ENCODE measurements at places on chromosomes 5 and 9.

DNA sequence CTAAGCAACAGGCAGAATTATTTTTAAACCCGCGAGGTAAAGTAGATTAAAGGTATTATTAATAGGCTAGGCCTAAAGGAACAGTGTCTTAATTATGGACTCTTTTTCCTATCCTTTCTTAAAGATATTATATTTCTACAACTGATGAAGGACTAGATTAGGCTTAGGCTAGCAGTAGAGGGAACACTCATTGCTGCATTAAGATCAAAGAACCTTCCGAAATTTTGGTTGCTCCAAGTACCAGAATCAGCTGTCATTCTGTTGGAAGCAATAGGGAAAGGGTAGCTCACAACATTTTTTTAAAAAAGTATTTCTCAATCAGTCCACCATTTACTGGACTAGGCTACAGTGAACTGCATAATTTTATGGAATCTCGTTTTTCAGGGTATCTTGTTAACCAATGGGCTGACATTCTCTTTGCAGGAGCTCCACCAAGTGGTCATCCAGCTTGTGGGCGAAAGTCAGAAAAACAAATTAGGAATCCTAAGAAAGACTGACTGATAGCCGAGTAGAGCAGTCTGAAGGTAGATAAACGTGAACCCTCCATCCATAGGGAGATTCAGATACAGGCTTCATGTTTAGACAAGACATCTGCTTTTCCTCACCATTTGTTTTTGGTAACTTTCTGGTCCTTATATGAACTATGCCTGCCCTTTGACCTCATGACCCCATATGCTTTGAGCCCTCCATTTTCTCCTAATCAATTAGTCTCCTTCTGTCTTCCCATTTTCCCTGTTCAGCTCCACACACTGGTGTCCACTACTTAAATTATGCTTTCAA is 103.6 kb upstream of the CHD1 start:
- DNase-seq: peak; percentile 44

DNA sequence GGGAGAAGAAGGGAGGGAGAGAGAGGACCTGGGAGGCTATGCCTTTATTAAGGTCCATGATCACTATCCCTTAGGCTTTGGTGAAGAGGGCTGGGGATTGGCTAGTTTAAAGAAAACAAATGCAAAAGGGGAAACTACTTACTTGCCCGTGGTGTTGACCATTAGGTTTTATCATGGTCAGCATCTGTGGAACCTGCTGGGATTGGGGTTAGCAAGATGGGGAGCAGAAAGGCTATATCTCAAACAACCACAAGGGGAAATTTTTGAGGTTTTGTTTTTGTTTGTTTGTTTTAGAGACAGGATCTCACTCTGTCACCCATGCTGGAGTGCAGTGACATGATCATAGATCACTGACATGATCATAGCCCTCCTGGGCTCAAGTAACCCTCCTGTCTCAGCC is 9.0 kb upstream of the RAD23B start:
- DNase-seq: no peak

DNA sequence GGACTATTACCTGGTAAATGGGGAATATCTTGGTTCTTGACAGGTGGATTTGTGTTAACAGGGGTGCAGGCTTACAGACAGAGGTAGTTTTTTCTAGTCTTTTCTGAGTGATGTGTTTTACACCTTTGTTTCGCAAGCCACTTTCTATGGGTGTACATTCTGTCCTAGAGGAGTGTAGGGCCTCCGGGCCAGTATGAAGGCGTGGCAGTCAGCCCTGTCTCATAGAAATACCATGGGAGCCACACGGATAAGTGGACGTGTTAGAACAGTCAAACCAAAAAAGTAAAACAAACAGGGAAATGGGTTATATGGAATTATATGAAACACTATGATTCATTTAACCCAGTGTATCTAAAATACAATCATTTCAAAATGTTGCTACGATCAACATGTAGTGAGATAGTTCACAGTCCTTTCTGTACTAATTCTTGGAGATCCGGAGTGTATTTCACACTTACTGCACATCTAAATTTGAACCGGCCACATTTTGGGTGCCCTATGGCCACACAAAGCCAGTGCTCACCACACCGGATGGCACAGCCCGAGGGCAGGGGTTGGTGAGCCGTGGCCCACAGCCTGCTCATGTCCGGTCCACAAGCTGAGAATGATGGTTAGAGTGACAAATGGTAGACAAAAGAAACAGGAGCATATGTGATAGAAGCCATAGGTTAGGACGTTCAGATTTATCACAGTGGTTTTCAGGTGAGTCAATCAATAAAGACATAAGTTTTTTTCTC is 80.1 kb upstream of the IRX4 start:
- no peak for DNase-seq

- DNase-seq: no peak
Observed at GRCh38 chr9:109224751-109225150, 57.7 kb upstream of the FRRS1L start.

GRCh38 chr9:37034305-37034937 is 353 bp upstream of the PAX5 start:
- no peak for DNase-seq

DNA sequence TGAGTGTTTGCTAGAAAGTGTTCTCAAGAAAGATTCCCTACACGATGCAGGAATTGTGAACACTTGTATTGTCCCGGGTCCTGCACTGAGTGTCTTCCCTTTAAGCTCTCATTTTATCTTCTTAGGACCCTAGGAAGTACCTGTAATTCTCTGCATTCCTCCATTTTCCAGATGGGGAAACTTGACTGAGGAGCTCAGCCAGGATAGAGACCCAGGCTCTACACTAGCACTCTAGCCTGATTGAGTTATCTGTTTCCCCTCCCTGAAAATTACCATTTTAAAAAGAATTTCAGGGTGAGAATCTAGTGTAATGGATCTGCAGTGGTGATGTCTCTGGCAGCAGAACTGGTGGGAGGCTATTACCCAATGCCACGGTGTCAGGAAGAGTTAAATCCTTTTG is 453.9 kb downstream of the KDM4C start:
- no peak for DNase-seq

- no peak for DNase-seq
Observed at GRCh38 chr5:15506897-15507296, 6.9 kb downstream of the FBXL7 start.

- DNase-seq: no peak
Observed at GRCh38 chr5:77139001-77139400, 51.9 kb upstream of the ZBED3 start.

DNA sequence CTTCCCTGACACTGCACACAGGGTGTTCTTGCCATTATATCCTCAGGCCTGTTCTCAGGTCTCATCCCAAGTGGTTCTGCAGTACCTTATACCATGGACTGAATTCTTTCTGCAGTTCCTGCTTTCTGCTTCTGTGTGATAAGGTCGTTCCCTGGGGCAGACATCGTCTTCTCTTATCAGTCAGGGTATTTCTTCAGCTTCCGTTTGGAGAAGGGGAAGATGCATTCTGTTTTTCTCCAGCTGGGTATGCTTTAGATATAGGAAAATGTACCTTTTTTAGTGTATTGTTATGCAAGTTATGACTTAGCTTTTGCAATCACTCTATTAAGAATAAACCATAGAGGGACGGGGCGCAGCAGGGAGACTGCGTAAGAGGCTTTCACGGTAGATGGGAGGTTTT is 31.1 kb downstream of the RALGPS1 start:
- no peak for DNase-seq

- no peak for DNase-seq
Observed at GRCh38 chr9:131464354-131465000, 38.2 kb upstream of the POMT1 start.

GRCh38 chr5:57441557-57441956 is 41.1 kb downstream of the ACTBL2 start:
- DNase-seq: no peak

DNA sequence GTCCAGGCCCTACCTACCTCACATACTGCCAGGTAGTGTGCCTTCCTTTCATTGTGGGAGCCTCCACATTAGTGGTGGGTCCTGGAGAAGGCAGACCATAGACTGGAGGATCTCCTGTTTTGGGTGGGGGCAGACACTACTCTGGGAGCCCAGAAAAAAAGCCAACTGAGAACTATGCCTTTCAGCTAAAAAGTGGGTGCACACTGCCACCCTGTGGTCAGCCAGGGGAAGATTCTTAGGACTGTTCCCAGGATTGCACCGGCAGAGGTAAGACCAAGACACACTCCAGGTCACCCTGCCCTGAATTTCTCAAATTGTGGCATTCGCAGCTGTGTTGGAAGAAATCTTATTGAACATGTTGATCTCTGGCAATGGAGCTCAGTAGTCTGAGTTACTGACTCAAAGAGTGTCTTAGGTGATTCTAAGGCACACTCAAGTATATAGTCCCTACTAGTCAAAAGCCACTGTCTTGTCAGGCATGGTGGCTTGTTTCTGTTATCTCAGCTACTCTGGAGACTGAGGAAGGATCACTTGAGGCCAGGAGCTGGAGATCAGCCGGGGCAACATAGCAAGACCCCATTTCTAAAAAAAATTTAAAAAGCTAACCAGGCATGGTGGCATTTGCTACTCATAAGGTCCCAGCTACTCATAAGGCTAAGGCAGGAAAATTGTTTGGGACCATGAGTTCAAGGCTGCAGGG is 3.6 kb downstream of the SIGMAR1 start:
- peak; percentile 84 for DNase-seq

- no peak for DNase-seq
Observed at GRCh38 chr9:110579862-110580219, 300 bp upstream of the SVEP1 start.

DNA sequence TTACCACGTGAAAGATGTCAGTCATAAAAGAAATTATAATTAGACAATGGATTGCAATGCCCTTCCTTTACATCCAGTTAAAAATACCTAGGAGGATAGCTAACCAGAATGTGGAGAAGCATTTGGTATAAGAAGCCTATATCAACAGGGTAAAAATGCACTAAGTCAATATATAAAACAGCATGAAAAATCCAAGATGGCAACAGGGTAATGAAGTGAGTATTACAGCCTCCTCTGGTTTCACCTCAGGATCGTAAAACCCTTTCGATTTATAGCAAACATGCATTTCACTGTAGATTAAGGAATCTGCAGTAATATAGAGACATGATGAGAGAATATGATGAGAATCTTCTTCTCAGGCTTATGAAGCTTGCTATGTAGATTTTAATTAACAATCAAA is 999.3 kb downstream of the NR2F1-AS1 start:
- DNase-seq: no peak

- no peak for DNase-seq
Observed at GRCh38 chr9:91589101-91589553, 165.5 kb upstream of the NFIL3 start.
